ENCODE measurements at places on chromosomes 1 and 21.
A peak's percentile ranks its signal among the peaks of the same experiment; 100 is the strongest.

DNA sequence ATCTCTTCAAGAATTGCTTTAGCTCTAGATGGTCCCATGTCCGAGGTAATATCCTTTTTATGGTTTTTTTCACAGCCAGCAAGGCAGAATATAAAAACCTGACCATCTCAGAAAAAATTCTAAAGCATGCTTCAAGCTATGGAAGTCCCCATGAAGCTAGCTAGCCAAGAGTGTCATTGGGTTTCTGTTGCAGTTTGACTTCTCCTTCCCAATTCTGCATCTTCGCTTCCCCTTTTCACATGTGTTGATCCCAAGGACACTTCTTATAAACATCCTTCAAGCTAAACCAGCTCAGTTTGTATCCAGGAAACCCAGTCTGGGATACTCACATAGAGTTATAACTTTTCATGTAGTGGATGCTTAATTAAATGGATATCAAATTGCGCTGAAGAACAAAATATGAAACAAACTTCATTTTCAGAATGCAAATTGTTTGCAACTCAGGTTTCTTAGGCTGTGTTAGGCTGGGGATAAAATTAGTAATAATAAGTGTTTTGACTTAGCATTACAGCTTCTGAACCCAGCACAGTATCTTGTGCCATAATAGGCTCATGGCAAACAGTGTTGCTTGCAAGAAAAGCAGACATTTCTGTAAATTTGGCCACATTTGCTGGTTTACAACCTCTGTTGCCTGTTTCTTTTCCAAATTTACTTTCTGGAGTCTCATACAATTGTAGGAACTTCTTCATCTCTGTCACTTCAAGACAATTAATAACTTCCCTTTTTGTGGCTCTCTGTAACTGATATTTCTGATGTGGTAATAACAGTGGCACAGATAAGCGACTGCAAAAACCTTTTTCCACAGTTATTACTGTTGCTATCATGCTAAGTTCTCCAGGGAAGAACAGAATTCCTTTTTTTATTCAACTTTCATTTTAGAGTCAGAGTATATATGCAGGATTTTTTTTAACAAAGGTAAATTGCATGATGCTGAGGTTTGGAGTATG is 53.2 kb downstream of the NCAM2 start:
- no peak for DNase-seq

GRCh38 chr21:14734191-14734590 is 188.1 kb upstream of the SAMSN1 start:
- DNase-seq, result no peak

- no peak for DNase-seq
Measured at GRCh38 chr1:112805155-112805853, 90.2 kb upstream of the PPM1J start.

DNA sequence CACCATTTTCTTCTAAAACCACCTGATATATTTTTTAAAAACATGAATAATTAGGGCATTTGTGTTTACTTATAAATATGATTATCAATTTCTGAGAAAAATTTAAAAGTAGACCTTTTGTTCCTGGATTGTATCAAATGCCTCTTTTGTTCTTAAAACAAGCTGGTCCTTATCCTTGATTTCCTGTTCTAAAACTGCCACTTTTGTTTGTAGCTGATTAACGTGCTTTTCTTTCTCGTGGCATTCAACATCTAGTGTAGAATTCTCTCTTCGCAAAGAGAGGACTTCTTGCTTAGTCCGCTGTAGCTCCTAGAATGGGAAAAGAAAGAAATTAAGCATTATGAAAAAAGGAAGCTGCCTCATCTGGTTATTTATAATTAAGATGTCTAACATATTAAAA is 25.0 kb downstream of the SASS6 start:
- no peak for DNase-seq

GRCh38 chr1:89615676-89616598 is 17.0 kb upstream of the LRRC8C start:
- peak; percentile 50 for DNase-seq

Data from NCI-H82 (cell line).